ENCODE measurements at places on chromosomes 5 and 9.
A peak's percentile ranks its signal among the peaks of the same experiment; 100 is the strongest.

GRCh38 chr5:104612005-104612404, 1049.4 kb upstream of the NUDT12 start:
- no peak for DNase-seq

DNA sequence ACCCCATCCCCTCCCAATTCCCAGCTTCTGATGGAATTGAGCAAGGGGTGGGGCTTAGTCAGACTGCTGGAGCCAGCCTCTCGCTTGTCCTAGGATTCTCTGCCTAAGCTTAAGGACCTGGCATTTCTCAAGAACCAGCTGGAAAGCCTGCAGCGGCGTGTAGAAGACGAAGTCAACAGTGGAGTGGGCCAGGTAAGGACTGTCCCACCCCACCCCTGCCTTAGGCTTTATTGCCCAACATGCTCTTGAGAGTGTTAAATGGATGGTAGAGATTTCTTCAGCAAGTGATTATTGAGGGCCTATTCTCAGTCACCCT, 1.1 kb downstream of the SLC35A4 start:
- DNase-seq = no peak

DNA sequence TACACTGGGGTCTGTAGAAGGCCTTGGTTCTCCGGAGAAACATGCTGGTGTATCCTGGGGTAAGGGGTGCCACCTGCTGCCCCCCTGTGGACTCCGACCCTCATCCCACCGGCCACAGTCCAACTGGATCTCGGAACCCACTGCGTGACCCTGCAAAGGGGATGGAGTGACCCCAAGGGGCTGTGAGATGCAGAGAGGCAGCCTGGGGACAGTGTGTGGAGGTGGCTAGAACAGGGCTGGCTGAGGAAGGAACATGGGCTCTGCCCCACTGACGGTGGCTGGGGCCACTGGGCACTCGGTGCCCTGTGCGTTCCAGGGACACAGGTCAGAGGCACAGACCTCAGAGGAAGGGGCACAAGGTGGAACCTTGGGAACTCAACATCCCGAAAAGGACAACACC, 2.3 kb downstream of the NACC2 start:
- no peak for DNase-seq

- no peak for DNase-seq
Measured at GRCh38 chr5:118043531-118043930, 944.8 kb downstream of the DTWD2 start.

GRCh38 chr9:95912773-95913172, 37.3 kb downstream of the ERCC6L2 start:
- no peak for DNase-seq

- DNase-seq = no peak
Measured at GRCh38 chr9:76462126-76462525, 3.1 kb downstream of the GCNT1 start.

DNA sequence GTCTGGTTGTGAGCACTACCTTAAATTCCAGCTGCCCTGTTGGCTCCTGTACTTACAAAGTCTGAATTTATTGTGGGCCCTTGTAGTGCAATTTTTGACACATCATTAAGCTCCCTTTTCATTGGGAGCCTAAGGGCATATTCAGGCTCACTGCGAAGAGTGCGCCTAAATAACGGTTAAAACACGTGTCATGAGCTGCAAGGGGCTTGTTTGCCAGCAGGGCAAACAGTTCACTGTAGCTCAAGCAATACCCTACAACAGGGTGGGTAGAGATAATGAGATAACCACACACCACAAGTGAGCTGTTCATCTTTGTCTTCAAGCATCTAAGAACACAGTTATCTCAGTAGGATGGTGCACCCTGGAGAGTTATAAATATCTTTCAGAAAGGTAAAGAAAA, 214.2 kb downstream of the SLF1 start:
- DNase-seq = no peak

DNA sequence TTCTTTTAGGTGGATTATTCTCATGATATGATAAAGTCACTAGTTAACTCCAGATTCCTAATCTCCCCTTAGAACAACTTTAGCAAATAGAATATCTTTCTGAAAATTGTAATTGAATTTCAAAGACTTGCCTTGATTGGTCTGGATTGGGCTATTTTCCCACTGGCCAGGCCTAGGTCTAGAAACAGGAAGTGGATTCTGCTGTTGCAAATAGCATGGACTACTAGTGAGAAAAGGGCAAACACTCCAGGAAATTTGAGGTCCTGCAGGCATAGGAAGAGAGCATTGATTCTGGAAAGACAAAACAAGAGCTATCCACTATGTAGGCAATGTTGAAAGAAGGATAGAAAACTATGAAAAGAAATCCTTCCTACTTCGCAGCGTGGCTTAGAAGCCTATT, 113.4 kb downstream of the KCTD16 start:
- no peak for DNase-seq

GRCh38 chr9:34624475-34625185, 4.2 kb downstream of the ARID3C start:
- DNase-seq = no peak

DNA sequence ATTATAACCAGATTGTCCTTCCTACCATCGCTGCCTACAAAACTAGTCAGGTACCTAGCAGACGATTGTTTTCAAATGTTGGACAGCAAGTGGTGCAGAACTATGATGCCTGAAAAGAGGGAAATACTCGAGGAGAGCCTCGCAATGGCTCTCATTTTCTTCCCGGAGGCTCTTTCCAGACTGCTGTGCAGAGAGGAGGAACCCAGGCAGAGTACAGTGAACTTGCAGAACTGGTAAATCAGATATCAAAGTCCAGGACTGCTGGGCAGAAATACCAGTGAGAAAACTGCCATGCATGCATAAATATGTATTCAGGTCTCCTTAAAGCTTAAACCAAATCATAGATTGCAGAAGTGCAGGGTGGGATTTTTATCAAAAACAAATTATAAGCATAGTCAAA, 26.4 kb upstream of the UGT3A1 start:
- DNase-seq = no peak

GRCh38 chr5:170306381-170306831, 8.8 kb upstream of the LCP2 start:
- DNase-seq = no peak

GRCh38 chr5:121315786-121316185, 535.9 kb upstream of the FTMT start:
- DNase-seq = no peak

GRCh38 chr5:179152144-179152895, 92.1 kb downstream of the ZNF354C start:
- no peak for DNase-seq

GRCh38 chr9:17614250-17614649, 35.4 kb downstream of the SH3GL2 start:
- DNase-seq = no peak

DNA sequence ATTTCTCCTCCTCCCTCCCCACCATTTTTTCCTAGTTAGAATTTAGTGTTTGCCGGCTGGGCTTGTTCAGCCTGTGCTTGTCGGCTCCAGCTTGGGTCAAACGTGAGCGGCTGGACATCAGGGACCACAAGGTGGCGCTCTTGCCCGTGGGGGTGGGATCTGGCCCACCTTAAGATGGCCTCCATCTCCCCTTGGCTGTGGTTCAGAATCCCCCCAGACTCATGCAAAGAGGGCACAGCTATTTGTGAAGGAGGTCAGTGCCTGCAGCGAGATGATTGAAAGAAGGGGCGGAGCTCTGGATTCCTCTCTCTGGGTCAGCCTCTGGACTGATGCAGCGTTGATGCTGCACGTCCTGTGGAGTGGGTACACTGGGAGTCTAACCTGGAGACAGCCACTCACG, 283.3 kb upstream of the TUT7 start:
- DNase-seq = peak; percentile 12

GRCh38 chr9:94819161-94819687, 92.7 kb downstream of the AOPEP start:
- DNase-seq = no peak

- no peak for DNase-seq
Measured at GRCh38 chr9:131630205-131630831, 85.0 kb downstream of the PRRT1B start.

- no peak for DNase-seq
Measured at GRCh38 chr9:93354451-93354850, 97.0 kb upstream of the FAM120A start.
